ENCODE measurements at places on chromosomes 7 and 10.

GRCh38 chr7:499853-500485 lies 19.7 kb downstream of the PDGFA start:
- DNase-seq: no peak

DNA sequence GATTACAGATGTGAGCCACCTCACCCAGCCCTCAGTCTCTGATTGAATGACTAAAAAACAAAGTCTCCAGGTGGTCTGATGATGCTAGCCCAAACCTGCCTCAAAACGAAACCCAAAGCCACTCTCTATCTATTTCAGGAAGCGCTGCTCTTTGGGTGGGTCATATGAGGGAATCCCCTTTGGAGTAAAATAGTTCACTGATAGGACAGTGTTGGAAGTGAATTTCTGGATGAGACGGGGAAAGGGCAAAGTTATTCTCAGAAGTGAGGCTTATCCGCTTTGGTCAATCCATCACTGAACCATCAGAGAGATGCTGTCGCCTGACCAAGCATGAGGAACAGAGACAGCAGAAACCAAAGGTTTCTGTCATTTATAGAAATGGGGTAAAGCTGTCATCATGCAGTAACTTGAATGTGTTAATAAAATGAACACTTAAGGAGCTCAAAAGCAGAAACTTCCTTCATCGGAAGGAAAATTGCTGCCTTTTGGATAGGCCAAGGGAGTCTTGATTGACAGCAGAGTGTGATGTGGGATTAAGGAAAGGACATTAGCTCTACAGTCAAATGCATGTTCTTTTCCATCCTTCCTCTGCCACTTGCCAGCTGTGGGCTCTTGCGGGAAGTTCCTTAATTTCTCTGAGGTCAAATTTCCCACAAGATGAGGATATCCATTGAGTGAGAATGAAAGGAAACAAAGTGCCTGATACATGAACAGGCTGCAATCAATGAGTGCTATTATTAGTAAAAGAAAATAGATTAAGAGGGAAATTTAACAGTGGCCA lies 64.9 kb upstream of the C1QL3 start:
- no peak for DNase-seq

DNA sequence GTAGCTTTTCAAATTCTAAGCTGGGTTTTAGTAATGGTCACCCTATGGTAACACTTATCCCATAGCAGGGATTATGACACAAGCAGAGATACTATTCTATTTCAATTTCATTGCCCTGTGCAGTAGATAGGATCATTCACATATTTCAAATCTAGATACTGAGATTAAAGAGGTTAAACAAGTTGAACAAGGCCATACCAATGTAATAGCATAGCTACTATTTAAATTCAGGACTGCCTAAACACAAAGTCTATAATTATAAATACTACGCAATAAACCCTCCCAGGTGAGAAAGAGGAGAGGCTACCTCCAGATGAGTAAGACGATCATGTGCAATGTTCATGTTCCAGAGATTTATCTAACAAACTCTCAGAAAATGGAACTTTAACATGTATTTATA lies 1.1 kb downstream of the LIPM start:
- DNase-seq: no peak

DNA sequence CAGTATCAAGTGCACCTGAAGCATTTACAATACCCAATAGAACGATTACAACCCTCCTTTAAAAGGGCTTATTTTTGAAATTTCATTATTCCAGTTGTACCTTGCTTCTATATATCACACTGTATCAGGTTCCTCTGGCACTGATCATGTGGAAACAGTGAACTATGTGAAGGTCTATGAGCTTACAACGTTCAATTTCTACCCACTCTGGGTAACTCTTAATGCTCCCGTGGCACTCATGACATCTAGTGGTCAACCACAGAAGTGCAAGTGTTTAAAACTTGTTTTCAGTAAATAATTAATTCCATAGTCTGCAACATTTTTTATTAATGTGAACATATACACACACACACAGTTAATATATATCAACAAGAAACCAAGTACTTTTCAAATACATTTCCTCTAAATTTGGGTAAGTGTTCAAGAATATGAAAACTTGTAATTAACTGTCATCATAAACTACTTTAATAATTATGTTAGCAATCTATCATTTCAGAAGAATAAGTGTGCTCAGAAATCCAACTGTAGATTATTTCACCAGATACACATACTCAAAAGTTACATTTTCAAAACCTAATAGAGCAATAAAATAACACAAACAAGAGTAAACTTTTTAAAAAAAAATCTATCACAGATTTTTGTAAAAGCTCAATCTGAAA lies 61.0 kb downstream of the MPP7 start:
- DNase-seq: peak; percentile 24

DNA sequence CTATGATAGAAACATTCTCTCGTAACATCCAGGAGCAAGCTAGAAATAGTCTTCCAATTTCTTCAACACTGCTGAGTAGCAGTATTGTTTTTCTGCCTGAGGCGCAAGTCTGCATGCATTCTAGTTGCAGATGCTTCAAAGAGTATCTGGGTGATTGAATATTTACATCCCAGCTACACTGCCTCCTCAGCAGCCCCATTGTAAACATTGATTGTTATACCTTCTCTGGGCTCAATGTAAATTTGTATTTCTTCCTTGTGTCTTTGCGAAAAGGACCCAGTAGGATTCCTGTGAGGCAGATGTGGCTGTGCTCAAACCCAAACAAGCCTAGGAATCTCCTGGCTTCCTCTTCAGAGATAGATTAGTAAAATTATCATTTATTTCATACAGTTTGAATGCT lies 320.7 kb downstream of the CDC14C start:
- no peak for DNase-seq

- DNase-seq: no peak
These were observed 315.4 kb downstream of the PARD3 start for GRCh38 chr10:34499612-34500279.

DNA sequence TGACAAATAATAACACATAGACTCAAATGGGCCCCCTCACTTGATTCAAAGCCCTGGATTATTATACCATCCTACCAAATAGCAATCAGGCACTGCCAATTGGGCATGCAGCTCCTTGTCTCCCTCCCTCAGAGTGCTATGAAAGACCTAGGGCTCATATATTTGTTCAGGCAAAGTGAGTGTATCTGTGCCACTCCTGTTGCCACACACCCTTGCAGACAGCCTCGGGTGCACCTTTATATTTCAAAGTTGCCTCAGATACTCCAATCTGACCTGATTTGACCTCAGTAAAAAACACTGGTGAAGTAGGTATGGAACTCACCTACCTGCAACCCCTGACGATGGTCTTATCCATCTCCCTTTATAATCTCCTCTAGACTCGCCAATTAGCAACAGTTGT lies 3.0 kb upstream of the NAMPT start:
- no peak for DNase-seq

GRCh38 chr10:72095195-72095594 lies 6.8 kb upstream of the SPOCK2 start:
- no peak for DNase-seq

GRCh38 chr10:47049906-47050305 lies 138.7 kb downstream of the PTPN20 start:
- DNase-seq: no peak

DNA sequence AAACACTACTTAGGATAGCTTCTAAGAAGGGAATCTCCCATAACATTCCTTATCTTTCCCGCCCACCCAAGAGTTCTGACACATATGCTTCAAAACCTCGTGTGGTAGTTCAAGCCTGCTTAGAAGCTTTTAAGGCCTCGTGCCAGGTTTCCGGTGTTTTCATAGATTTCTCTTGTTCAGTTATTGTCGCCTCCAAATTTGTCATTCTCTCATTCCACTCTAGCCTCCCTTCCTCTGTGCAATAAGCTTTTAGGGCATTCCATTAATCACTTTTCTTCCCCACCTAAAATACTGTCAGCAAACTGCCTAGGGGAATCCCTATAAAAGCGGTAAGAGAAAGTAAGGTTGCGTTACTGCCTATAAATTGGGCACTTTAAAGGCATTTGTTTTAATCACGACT lies 718 bp upstream of the BPGM start:
- no peak for DNase-seq

DNA sequence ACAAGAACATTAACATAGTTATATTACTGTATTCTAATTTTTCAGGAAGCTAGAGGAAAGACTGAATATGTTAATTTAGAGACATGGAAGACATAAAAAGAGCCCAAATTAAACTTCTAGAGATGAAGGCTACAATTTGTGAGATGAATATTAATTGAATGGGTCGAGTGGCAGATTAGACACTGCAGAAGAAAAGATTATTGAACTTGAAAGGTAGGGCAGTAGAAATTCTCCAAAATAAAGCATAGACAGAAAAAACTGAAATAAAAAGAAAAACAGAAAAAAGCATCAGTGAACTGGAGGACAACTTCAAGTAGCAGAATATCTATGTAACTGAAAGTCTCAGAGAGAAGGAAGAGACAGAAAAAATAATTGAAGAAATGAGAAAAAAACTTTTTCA lies 274.3 kb upstream of the IMMP2L start:
- DNase-seq: no peak

GRCh38 chr7:103132995-103133688 lies 15.8 kb downstream of the NAPEPLD start:
- no peak for DNase-seq

DNA sequence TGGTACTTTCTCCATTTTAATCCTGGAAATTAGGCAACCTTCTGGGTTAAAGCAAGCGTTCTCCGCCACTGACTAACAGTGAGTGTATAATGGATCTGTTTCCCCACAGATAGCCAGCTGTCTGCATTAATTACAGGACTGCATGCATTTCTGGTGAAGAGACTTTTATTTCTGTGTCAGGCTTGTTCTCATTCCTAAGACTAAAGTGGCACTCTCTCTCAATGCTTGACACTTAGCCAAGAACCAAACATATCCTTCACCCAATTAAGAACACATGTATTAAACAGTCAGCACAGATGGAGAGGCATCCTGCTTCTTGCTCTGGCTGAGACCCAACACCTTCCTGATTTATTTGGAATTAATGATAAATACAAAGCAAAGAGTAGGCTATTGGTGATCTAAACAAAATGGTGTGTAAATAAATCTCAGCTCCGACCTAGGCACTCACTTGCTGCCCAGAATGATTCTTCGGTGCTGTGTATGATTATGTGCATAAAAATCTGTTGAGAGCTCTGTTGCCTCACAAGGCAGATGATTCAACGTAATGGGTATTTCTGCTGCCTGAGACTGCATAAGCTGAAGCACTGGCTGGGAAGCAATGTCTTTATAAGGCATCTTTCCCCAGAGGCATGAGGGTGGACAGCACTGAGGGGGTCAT lies 16.8 kb downstream of the CALU start:
- DNase-seq: no peak

- no peak for DNase-seq
These were observed 27.4 kb upstream of the DIP2C start for GRCh38 chr10:716821-717220.

- DNase-seq: no peak
These were observed 255.1 kb upstream of the PPP2R2D start for GRCh38 chr10:131645756-131646155.

- no peak for DNase-seq
These were observed 471.0 kb downstream of the GFRA1 start for GRCh38 chr10:115801992-115802391.

DNA sequence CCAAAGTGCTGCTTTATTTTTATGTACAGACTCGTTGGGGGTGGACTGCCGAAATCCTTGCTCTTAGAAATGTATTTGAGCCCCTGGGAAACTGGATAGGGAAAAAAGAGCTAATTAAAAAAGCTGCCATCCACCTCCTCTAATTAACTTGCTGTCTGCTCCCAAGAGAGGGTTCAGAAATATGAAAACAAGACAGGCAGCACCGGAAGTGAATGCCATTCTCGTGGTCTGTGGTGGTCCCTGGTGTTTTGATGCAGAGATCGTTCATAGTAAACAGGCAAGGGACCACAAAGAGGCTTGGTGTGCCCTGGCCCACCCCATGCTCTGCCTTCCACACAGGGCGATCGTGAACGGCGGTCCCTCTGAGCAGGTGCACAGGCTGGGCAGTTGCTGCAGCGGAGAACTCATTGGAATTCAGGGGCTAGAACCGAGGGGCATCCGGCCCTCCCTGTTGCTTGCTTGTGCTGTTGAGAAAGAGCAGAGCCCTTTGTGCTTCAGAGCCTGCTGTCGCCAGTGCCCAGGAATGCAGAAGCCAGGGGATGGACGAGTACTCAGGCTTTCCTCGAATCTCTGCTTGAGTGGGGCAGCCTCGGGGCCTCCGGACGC lies 79.1 kb upstream of the BTBD16 start:
- no peak for DNase-seq

DNA sequence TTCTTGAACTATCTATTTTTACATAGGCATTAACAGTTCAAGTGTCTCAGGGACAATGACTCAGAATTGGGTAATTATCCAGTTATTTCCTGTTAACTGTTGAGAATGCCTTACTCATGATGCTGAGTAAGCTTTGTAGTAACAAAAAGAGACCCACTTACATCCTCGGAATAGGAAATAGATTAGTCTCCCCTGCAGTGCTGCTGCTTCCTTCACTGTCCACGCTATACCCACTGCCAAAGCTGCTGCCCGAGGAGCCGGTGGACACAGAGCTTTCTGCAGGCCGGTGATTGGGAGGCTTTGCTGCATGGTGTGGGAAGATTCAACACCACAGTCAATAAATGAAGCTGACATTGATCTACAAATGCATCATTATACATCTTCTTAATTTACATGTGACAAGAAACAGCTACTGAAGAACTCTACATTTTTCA lies 357.1 kb downstream of the PCLO start:
- DNase-seq: no peak

GRCh38 chr10:20059084-20059835 lies 243.0 kb downstream of the PLXDC2 start:
- DNase-seq: no peak

GRCh38 chr10:14072541-14072940 lies 258.2 kb downstream of the FRMD4A start:
- DNase-seq: no peak

DNA sequence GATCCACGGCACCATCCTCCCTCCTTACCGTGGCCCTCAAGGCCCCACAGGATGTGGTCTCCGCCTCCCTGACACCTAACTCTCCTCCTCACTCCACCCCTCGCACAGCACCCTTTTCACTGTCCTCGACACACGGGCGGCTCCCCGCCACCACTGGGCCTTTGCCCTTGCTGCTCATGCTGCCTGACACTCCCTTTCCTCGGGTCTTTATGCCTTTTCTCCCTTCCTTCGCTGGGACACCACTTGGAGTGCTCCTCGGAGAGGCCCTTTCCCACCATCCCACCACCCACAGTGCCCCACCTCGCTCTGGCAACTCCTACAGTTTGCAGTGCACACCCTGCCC lies 7.9 kb upstream of the INMT start:
- DNase-seq: no peak

- no peak for DNase-seq
These were observed 96.1 kb downstream of the COL28A1 start for GRCh38 chr7:7439564-7439963.

DNA sequence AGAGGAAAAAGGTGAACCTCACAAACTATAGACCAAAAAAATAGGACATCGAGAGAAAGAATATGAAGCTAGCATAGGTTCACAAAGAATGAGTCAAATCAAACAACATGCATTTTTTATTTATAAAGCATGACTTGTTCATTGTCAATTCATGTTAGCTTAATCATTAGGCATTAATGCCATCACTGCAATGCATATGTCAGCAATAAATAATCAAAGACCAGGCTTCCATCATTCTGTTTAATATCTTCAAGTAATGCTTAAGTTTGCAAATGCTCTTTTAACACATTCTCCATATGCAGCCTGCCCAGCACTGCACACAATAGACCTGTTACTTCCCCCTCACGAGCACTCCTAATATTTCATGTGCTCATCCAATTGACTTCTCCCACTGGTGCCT lies 8.9 kb upstream of the MAGI2 start:
- DNase-seq: no peak

GRCh38 chr7:123788584-123788983 lies 39.8 kb upstream of the WASL start:
- DNase-seq: no peak
